ENCODE measurements at places on chromosomes 4 and X.
A peak's percentile ranks its signal among the peaks of the same experiment; 100 is the strongest.

- peak; percentile 73 for DNase-seq
Observed at GRCh38 chrX:150200820-150201287, 162.3 kb upstream of the MAMLD1 start.

DNA sequence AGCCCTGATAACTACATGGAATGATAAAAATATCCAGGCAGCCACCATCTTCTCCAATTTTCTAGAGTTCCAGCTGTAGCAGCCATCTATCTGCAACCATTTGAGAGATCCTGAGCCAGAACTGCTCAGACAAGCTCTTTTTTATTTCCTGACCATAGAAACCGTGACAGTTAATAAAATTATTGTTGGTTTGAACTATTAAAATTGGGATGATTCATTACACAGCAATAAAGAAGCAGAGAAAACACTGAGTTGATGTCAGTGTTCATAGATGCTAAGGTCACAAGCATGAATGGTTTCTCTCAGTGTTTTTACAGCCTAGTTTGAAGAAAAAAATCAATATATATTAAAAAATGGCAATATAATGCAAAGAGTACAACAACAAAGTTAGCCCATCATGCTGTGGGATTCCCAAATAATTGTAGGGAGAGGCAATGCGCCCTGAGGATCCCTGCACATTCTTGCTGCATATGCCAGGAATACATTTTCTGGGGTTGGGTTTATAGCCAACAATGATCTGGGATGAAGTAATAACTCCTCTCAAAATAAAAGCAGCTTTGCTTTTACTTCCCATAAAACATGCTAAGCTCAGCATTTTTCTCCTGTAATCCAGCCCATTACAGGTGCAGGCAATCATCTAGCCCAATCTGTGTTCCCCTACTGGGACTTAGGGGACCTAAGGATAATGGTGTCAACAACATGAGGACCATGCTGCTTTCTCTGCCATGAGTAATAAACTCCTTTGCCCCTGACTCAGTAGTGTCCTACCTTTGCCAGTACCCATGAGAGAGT is 84.0 kb downstream of the PABPC4L start:
- no peak for DNase-seq

GRCh38 chrX:124829930-124830329 is 483.6 kb downstream of the SH2D1A start:
- DNase-seq: no peak

DNA sequence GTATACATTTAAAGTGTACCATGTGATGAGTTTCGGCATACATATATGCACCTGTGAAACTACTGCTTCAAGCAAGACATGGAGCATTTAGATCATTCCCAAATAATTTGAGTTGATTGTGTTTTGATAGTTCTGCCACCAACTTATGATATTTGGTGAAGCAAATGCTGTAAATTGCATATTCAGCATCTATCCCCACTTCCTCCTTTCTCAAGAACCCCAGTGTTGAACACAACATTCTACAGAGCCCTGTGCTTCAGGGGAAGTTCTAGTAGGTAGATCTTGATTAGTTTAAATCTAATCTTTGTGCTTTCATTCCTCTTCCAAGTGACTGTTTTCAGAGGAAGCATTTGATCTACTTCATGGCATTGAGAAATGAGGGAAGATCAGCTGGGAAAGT is 5.4 kb upstream of the SHROOM3 start:
- DNase-seq: no peak

DNA sequence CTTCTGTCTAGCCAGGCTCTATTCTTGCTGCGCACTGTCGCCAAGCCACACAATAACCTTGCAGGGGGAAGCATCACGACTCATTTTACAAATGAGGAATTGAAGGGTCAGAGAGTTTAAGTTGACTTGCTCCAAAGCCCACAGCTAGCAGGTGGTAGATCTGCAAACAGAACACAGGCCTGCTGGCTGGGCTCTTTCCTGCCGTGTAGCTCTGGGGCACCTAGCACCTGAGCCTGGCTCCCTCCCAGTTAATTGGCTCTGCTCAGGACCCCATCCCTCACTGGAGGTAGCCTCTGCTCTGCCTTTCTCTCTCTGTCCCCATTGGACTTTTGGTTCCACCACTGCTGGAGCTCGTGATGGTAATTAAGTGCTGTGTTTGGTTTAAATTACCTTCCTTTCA is 98.5 kb downstream of the NSUN7 start:
- DNase-seq: no peak

DNA sequence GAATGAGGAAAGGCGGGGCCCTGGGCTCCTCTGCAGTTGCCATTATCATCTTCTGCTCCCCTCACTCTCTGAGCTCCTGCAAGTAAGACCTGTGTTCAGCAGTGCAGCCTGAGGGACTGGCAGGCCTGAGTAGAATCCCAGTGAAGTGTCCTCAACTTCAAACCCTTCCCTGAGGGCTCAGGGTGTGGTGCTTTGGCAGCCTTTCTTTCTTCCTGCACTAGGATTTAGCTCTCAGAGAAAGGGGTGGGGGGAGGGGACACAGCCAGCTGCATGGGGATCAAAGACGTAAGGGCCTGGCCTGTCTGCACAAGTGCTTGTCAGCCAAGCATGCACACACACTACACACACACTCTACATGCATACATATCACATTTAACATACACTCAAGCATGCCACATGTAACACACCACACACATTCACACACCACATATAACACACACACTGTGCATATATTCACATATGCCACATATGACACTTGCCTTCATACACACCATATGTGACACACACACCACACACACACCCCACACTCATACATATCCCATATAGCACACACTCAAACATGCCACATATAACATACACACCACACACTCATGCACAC is 223.4 kb upstream of the RPL34 start:
- DNase-seq: no peak

DNA sequence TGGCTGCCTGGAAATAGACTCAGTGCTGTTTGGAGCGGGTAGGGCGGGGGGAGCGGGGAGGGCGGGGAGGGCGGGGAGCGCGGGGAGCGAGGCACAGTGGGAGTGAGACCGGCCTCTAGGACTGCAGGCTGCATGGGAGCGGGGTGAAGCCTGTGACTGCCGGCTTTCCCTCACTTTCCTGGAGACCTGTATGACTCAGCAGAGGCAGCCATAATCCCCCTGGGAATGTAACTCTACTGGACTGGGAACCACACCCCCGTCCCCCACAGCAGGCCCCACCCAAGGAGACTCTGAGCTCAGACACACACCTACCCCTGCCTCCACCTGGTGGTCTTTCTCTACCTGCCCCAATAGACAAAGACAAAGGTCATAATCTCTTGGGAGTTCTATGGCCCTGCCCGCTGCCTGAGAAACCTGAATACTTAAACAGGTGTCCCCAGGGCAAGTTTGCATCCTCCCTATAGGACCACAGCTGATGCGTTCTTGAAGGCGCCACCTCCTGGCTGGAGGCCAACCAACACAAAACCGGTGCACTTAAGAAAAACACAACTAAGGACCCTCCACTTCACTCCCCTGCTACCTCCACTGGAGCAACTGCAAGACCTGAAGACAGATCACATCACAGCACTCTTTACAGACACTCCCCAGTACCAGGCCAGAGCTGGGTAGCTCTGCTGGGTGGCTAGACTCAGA is 18.0 kb downstream of the HDAC8 start:
- no peak for DNase-seq

DNA sequence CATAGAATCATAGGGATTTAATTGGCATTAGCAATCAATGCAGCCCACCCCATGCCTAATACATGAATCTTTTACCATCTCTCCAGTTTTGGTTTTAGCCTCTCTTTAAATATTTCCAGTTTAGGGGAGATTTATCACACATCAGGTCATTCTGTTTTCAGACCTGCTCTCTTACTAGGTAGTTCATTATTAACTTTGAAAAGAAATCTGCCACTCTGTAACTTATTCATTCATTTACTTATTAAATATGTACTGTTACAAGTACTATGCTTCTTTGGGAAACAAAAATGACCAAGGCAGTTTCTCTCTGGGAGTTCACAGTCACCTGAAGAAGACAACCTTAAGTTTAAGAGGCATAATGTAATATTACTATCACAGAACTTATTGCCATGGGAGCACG is 62.1 kb downstream of the USO1 start:
- DNase-seq: no peak

DNA sequence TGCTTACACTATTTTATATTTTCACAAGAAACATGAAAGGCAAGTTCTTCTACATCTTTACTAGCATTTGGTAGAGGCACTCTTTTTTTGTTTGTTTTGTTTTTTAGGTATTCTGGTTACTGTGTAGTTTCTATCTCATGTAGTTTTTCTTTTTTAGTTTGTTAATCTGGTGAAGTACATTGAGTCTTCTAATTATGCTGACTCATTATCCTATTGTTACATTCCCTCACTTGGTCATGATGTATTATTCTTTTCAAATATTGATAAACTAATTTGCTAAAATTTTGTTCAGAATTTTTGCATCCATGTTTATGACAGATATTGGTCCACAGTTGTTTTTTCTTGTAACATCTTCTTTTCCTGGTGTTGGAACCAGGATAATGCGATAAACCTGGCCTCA is 4.7 kb downstream of the GK2 start:
- DNase-seq: no peak

GRCh38 chr4:105126311-105127169 is 20.1 kb upstream of the TET2 start:
- DNase-seq: no peak

DNA sequence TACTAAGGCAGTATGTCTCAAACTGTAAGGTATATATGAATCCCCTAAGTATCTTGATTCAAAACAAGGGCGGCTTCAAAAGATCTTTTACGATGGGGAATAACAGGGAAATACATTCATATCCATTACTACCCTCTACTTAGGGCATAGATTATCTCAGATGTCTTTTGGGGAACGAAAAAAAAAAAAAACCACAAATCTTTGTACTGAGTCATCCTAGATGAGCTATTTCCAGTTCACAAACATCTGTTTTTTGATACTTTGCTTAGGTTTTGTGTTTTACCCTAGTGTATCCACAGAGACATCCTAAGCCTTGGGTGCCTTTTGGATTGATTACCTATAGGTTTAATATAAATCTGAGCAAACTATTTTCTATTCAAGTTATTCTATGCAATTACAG is 457.2 kb downstream of the NLGN4X start:
- DNase-seq: no peak

DNA sequence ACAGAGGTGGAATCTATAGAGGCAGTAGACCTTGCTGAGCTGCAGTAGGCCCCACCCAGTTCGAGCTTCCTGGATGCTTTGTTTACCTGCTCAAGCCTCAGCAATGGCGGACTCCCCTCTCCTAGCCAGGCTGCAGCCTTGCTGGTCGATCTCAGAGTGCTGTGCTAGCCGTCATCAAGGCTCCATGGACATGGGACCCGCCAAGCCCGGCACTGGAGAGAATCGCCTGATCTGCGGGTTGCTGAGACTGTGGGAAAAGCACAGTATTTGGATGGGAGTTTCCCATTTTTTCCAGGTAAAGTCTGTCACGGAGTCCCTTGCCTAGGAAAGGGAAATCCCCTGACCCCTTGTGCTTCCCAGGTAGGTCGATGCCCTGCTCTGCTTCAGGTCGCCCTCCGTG is 124.8 kb upstream of the KLF8 start:
- DNase-seq: peak; percentile 6

- DNase-seq: no peak
Observed at GRCh38 chr4:71857713-71858451, 74.0 kb upstream of the GC start.

- no peak for DNase-seq
Observed at GRCh38 chr4:166913926-166914325, 320.4 kb downstream of the SPOCK3 start.

- no peak for DNase-seq
Observed at GRCh38 chrX:100264200-100264599, 145.9 kb downstream of the PCDH19 start.

- no peak for DNase-seq
Observed at GRCh38 chr4:76622717-76623116, 187.7 kb downstream of the SHROOM3 start.

DNA sequence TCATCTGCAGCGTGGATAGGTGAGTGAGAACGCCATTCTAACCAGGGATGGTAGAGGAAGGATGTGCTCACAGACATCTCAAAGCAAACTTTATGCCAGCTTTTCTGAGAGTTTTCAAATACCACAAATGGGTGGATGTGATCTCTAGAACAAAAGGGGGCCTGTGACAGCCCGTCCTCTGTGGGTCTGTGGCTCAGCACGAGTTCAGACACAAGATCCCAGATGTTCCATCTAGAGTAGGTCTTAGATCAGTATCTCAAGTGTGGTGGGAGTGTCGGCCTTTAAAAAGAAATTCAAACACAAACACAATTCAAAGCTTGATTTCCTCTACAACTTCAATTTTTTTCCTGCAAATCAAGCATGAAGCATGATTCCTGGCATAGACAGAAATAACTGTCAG is 22.8 kb downstream of the QDPR start:
- DNase-seq: no peak

GRCh38 chr4:143558286-143558685 is 44.8 kb downstream of the SMARCA5 start:
- DNase-seq: no peak

DNA sequence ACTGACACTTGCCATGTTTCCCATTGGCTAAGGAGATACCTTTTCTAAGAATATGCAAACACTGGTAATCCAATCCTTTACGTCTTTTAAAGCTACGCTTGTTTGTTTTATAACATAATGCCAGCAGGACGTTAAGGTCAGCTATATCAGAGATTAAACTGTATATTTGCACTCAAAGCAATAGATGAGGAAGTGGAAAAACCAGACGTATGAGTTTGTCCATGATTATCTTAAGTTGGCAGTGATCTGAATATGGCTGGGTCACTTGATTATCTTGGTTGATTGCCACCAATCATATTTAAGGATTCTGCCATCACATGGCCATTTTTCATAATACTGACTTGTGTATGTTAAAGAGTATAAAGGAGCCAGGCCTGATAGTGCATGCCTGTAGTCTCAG is 19.4 kb downstream of the TMSB4X start:
- DNase-seq: no peak

GRCh38 chrX:78801522-78801921 is 54.0 kb downstream of the LPAR4 start:
- DNase-seq: no peak

DNA sequence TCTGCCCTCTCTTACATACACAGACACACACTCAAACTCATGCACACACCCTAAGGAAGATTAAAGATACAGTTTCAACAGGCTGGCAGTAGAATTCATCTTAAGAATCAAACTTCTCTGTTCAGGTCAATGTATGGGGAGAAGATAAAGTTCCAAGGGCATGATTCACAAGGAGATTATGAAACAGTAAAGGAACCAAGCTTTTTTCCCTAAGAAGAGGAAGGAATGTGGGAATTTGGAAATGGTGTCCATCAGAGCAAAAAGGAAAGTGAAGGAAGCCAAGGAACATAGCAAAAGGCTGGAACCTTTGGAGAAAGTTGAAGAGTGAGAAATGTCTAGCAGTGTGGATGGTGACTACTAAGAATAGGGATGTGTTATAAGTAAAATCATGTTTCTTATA is 191.0 kb upstream of the NPY2R start:
- DNase-seq: no peak

- DNase-seq: no peak
Observed at GRCh38 chrX:68365341-68365740, 68.0 kb downstream of the OPHN1 start.

DNA sequence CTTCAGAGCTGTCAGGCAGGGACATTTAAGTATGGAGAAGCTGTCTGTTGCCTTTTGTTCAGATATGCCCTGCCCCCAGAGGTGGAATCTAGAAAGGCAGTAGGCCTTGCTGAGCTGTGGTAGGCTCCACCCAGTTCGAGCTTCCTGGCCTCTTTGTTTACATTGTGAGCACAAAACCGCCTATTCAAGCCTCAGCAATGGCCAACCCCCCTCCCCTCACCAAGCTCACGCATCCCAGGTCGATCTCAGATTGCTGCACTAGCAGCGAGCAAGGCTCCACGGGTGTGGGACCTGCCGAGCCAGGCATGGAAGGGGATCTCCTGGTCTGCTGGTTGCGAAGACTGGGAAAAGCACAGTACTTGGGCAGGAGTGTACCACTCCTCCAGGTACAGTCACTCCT is 59.3 kb downstream of the ZNF674 start:
- DNase-seq: no peak

All from right cardiac atrium (tissue), 5 donors.